Dermis microvascular lymphatic vessel endothelial cell (primary cell): ENCODE measurements at places on chromosomes 1 and 21.

DNA sequence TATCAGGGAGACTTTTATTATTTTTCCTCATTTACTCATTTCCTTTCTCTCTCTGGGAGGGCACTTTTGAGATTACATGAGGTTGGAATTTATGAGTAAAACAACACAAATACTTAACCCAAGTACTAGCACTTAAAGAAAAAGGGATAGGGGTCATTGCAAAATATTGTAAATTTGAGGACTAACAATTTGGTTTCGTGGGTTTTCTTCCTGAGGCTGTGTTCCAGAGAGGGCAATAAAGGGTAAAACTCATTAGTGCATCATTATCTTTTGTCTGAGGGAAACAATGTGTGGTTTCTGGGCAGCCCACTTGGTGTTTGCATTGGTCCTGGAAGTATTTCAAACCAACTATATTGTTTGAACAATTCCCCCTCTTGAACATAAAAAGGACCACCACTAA, 96.5 kb downstream of the GREM2 start:
- no peak for DNase-seq

DNA sequence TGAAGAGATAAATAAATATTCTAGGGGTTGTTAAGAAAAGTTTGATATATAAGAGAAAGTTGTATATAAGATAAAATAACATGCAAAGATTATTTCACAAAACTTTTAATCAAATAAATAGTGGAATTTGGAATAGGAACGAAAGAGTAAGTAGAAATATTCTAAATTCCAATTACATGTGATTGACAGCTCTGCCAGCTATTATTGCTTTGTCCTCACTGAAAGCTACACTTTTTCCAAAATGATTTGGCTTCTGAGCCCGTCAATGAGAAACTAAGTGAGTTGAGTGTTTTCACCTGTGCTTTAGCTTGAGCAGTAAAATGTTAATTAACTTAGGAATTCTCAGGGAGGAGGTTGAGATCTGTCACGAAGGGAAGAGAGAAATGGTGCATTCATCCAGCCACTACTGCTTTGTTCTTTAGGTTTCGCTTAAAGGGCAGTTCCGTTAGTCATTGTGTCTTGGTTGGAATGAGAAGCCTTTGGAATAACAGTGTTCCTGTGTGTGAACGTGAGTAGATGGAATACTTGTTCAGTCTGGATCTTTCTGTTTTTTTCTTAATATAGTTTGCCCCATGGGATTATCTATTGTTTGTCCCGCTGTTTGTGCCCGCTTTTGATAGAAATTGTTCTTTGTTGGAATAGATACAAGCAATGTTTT, 63.3 kb upstream of the CR1L start:
- no peak for DNase-seq

- DNase-seq, result no peak
These were observed 58.5 kb downstream of the SLC45A1 start for GRCh38 chr1:8376358-8376840.

DNA sequence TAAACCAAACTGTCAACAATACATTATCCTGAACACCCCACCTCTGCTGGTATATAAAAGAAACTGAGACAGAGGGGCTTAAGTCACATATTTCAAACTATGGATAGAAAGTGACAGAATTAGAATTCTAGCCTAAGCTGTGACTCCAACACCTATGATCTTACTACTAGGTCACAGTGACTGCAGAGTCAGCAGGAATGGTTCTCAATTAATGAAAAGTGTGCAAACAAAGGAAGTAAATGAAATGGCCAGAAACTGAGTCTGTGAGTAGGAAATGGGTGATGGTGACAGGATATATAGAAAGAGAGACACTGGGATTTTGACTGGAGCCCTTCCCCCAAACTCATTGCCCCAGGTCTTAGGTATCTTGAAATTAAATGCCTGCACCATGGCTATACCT, 38.7 kb upstream of the SDC3 start:
- no peak for DNase-seq
